ENCODE measurements at places on chromosomes 4 and X.

- DNase-seq: no peak
Observed at GRCh38 chr4:141469392-141469791, 167.0 kb upstream of the IL15 start.

GRCh38 chr4:16075975-16076757 lies 7.7 kb downstream of the PROM1 start:
- DNase-seq: no peak

- DNase-seq: no peak
Observed at GRCh38 chr4:55483315-55483714, 63.4 kb downstream of the CLOCK start.

DNA sequence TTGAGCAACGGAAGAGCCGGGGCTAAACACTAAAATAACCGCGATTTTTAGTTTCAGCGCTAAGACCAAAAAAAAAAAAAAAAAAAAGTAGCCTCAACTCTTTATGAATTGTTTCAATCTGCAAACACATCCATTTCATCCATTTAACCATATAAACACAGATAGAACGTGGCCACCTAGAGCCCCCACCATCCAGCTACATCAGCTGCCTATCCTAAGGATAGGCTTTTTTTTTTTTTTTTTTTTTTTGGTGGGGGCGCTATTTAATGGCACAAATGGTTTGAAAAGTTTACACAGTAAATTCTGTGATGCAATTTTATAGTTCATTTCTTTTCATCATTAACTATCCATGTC lies 492 bp upstream of the HDAC8 start:
- DNase-seq: no peak

DNA sequence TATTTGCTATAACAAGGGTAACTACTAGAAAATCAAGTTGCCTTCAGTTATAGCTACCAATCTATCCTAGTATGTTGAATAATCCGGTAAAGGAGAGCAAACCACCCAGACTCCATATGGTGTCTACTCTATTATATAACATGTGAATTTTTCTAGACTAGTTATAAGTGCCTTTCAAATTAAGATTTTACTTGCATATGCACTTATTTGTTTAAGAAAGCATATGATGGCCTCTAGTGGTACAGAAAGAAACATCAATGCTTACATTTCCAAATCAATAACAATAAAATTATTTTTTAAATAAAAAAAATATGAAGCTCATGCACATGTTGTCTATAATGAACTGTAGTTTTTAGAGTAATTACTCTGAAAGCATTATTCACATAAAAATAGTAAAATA lies 1516.4 kb upstream of the PABPC4L start:
- no peak for DNase-seq

GRCh38 chr4:73704314-73705055 lies 35.9 kb upstream of the CXCL8 start:
- DNase-seq: peak; percentile 98

DNA sequence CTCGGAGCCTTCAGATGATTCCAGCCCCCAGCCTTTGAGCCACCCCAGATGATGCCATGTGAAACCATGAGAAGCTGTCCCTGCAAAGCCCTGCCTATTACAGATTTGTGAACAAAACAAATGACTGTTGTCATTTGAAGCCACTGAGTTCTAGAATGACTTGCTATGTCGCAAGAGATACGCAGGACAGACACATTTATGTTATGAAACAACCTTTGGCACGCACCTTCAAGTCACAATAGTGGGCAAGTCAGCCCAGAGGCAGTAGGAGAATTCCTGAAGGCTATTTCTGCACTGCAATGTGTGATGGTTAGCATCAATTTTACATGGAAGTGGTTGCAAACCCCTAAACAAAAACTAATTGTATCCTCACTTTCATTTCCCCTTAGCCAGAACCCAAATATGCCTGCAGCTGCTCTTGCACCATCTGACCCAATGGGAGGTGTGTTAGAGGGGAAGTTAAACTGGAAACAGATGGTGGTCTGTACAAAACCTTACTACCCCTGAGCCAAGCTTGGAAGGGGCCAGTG lies 174.4 kb upstream of the ATP6AP2 start:
- DNase-seq: no peak

DNA sequence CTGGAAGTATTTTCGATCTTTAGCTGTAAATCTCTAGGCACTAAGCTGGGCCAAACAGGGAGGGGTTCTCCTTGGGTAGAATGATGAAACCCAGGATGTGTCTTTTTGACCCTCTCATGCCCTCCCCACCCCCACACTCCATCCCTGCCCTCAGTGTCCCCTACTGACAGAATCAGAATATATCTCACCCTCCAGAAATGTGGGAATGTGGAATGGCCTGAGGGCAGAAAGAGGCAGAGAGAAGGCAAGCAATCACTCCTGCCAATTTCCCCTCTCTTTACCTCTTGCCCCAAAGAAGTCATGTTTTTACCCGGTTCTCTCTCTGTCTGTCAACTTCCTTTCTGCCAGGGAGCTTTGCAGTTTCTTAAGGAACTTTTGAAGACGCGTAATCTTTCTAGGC lies 34.4 kb downstream of the RAP2C start:
- DNase-seq: peak; percentile 51

- DNase-seq: no peak
Observed at GRCh38 chrX:150940844-150941495, 42.2 kb upstream of the HMGB3 start.

DNA sequence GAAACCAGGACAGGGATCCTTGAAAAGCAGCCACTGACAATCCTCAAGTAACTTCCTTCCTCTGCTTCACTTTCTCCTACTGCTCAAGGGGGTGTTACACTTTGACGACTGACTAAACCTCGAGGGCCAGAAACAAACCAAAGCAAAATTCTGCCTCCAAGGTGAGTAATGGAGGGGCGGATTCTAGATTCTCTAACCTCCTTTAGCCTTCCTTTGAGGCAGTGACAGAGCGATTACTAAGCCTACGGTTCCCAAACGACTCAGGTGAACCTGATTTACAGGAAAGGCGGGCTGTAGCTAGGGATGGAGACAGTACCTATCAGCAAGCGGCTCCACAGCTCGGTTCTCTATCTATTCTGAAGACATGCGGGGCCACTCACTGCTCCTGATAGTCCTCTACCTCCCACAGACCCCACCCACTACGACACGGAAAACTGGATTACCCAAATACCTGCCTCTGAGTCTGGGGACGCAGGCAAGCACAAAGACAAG lies 487 bp downstream of the TBCK start:
- peak; percentile 52 for DNase-seq

DNA sequence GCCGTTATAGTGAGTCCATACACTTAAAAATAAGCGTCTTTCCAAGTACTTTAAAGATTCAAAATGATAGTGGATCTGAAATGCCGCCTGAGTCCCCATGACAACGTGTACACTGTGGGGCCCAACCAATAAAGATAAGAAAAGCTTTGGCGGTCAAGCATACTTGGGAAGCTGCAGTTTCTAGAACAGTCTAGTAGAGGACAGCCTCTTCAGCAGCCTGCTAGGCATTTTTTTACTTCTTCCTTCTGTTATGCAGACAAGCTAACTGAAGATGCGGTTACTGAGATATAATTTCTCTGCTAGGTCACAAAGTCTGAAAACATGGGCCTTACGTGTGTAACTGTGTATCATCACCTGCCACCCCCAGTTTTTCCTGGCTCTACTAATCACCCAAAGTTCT lies 402 bp upstream of the UPRT start:
- no peak for DNase-seq

DNA sequence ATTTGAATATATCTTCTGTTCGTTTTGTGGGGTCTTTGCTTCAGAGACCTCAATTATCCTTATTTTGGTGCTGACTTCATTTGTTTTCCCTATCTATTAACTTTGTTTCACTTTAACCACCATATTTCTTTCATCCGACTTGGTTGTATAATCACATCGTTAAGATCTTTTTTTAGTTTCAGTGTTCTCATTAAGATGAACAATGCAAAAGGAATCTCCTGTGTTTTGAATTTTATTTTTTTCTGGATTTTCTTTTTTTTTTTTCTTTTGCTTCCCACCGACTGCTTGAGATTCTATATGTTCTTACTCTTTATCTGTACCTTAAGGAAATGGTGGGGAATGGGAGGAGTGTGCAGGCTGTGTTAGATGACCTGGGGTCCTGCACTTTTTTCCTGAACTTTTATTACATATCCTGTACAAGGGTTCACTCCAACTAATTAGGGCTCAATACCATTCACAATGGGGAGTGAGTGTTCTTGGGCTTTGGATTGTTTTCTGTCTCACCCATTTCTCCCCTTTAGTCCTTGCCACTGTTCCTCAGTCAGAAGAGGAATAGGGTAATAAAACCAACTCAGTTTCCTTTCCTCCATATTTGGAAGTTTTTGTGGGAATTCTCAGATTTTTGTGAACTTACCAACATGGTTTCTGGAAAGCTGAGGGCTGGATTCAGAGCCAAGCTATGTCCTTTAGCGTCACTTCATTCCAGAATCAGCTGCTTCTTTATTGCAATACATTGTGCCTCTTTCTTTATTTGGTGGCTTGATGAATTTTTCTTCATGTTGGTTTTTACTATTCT lies 43.2 kb upstream of the BMPR1B start:
- peak; percentile 71 for DNase-seq

DNA sequence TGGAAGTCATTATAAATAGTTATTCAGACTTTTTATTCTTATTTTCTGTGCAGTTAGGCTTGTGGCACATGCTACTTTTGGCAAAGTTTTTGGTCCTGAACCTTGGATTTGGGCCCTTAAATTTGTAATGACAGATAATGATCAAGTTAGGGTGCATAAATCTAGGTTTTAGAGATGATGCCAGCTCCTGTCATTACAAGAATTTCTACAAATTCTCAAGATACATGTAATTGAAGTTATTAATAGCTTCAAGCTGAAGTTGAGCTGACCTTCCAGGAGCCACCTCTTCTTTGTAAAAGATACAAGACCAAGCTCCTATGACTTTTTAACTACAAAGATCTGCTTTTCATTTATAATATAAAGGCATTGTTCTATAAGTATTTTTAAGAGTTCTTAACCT lies 255.6 kb upstream of the UGT8 start:
- no peak for DNase-seq

DNA sequence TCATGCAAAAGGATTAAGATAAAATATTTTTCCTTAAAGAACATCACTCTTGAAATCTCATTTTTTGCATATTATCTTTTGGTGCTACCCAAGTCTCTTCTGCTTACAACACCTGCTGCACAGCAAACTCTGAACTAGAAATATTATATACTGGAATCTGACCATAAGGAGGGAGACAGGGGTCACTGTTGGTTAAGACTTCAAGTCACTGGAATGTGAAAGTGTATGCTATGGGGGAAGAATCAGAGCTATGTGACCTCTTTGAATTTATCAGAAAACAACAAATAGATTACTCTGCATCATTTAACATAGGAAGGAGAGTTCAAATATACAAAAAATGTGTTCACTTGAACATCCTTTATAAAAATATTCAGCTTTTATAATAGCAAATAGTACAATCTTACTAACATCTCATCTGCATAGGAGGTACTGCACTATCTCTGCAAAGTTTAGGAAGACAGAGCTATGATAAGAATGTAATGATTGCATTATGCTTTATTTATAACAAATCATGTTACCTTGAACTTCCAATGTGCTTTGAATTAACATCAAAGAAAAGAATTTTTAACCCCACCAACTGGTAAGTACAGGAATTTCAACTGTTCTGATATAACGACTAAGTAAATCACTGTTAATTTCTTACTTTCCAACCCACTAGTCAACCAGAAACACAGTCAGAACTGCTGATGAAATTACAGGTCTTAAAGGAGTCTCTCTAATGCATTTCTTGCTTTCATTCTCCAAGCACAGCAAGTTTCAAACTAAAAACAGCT lies 69.8 kb downstream of the ZNF827 start:
- DNase-seq: no peak

GRCh38 chrX:19443869-19444526 lies 71.3 kb downstream of the MAP3K15 start:
- no peak for DNase-seq

GRCh38 chr4:183746305-183747229 lies 87.5 kb downstream of the TRAPPC11 start:
- no peak for DNase-seq

DNA sequence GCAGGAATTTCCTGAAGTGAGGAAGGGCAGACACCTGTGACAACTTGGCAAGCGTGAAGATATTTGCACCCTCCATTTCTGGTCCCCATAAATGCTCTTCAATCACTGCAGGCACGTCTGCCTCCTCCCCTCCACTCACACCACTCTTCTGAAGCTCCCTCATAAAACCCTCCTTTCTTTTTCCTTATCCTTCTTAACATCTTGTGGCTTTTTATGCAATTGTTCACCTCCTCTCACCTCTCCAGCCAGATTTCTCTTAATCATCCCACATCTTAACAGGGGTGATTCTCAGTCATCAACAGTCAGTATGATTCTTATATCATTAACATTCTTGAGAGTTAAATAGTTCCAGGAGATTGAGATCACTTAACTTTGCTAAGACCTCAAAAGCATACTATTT lies 277.4 kb downstream of the SPRY1 start:
- peak; percentile 46 for DNase-seq

GRCh38 chr4:107999932-108000539 lies 10.3 kb downstream of the HADH start:
- DNase-seq: no peak

- DNase-seq: no peak
Observed at GRCh38 chr4:114941503-114941902, 171.9 kb downstream of the NDST4 start.

DNA sequence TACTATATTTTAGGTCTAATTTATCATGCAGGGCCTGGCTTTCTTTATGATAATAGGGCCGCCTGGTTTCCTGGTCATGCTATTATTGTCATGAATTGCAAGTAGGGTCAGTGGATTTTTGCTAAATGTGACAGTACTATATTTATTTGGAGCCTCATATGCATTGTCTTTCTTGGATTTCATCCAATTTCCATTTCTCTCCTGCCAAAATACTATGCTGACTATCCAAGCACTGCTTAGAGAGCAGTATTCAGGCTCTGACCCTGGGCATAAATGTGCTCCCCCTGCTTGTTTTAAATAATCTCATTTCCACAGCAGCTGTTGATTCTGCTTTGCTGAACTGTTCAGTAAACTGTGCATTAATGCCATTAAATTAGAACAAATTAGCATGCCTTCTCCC lies 269.3 kb downstream of the GPM6A start:
- peak; percentile 1 for DNase-seq

DNA sequence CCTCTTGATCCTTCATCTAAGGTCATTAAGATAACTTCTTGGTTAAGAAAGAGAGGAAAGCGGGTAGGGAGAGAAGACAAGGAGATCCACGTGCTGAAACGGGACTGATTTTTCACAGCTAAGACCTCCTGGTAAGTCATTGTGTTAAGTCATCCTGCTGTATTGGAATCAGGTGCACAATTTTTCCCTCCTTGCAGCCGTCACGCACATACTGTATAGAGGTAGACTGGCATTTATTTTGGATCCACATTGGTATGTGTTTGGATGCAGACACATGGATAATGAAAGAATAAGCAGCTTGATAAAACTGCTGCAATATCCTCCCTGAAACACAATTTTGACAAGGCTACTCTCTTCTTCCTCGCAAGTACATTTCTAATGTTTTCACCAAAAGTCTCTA lies 60.1 kb upstream of the NAP1L5 start:
- DNase-seq: no peak

DNA sequence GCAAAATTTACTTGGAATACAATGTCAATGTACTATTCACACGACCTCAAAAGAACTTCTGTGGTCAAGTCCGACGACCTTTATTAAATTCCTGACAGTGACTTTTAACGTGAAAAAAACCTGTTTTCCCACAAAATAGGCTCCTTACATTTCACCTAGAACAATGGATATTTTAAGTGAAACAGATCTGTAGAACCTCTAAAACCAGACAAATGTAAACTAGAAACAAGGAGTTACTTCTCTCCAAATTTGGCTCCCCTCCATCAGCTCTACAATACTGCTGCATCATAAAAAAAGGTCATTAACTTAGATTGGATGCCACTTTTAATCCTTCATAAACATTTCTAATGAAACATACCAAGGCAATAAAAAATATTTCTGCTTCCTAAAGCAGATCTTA lies 1.2 kb downstream of the NEK1 start:
- DNase-seq: peak; percentile 4
